HT-29 (cell line): ENCODE measurements at places on chromosomes 13 and 19.

DNA sequence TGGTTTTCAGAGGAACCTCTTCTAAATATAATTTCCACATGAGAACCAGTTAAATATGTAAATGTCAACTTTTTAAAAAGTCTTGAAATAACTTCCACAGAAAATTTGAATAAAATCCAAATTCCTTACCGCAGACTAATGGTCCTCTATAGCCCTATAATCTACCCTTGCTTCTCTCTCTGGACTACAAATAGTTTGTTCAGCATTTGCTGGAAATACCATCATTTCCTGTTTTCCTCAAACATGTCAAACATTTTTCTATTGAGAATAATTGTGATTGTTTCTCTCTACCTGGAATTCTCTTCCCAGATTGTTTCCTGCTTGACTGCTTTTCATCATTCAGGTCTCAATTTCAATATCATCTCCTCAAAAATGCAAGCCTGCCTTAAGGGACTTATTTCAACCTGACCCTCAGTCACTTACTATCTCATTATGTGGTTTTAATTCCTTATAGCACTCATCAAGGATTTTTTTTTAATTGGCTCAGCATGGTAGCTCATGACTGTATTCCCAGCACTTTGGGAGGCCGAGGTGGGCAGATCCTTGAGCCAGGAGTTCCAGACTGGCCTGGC, 898.9 kb upstream of the MIR17HG start:
- no peak for DNase-seq

DNA sequence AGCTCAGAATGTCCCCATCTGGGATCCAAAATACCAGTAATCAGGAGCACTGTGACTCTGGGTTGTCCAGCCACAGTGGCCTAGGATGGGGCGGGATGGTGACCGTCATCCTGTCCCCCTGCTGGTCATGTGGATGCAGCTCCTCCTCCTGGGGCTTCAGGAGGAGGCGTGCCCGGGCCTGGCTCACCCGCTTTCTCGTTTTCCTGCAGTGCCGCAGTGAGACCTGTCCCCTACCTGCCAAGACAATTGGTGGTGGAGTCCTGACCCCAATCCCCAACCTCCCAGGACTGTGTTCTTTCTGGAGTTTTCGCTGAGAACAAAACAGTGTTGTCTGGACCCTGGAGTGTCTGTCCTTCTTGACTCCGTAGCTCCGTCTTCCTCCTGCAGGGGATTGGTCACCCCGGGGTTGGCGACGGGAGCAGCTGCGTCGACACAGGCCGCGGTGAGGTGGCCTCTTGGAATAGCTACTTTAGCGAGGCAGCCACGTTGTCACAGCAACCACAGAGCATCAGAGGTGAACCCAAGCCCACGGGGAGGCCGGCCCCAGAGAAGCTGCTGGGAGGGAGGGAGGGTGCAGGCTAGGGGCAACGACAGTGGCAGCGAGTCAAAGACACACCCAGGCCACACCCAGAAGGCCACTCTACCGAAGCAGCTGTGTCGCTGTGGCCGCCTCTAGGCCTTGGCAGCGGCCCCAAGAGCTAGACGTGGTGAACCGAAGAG, 10.2 kb upstream of the EMC10 start:
- peak; percentile 58 for DNase-seq

DNA sequence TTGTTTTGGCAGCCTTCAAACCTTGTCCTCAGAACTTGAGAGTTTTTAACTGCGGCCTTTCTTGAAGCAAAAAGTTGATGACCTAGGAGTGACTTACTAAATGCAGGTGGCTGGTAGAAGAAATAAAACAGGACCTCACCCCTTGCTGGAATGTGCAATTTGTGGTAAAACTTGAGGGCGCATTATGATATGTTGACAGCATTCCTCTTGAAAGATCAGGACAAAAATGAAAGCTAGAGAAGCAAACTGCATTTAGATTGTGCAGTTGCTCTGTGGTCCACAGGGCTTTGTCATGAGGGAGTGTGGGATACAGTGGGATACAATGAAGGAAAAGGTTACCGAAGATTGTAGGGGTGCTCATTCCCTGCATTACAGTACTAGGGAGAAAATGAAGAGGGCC, 504.2 kb downstream of the GPC6 start:
- no peak for DNase-seq

GRCh38 chr13:61685682-61686012, 270.0 kb upstream of the PCDH20 start:
- DNase-seq = peak; percentile 15

DNA sequence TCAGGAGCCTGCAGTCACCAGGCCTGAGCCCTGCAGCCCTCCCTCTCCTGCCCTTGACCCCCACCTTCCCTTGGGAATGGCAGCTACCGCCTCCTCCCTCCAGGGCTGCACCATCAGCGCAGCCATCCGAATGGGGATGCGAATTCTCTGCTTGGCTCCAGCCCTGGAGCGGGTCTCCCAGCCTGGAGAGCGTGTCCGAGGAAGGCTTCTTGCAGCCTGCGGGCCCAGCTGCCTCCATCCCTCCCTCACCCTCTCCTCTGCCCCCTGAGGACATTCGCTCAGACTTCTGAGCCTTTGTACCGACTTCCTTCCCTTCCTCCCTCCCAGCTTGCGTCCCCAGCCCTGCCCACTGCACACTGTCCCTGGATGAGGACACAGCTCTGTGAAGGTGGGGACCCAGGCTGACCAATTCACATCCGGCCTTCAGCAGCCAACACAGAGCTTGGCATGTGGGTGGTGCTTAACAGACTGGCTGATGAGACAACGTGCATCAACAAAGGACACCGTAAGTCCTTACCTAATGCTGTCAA, 6.0 kb upstream of the NKPD1 start:
- peak; percentile 60 for DNase-seq

GRCh38 chr13:48975101-48975855, 434 bp upstream of the FNDC3A start:
- DNase-seq = peak; percentile 84

- DNase-seq = no peak
Observed at GRCh38 chr19:35355791-35356460, 2.3 kb upstream of the FFAR3 start.
